ENCODE measurements at places on chromosomes 16 and 17.
A peak's percentile ranks its signal among the peaks of the same experiment; 100 is the strongest.

GRCh38 chr16:35207059-35207999 is 1747.9 kb downstream of the TP53TG3F start:
- no peak for DNase-seq

- peak; percentile 70 for DNase-seq
These were observed 10.7 kb upstream of the SMTNL2 start for GRCh38 chr17:4573669-4574068.

GRCh38 chr16:17027488-17028129 is 443.2 kb downstream of the XYLT1 start:
- no peak for DNase-seq

GRCh38 chr16:86176462-86176861 is 277.5 kb downstream of the IRF8 start:
- DNase-seq: no peak

DNA sequence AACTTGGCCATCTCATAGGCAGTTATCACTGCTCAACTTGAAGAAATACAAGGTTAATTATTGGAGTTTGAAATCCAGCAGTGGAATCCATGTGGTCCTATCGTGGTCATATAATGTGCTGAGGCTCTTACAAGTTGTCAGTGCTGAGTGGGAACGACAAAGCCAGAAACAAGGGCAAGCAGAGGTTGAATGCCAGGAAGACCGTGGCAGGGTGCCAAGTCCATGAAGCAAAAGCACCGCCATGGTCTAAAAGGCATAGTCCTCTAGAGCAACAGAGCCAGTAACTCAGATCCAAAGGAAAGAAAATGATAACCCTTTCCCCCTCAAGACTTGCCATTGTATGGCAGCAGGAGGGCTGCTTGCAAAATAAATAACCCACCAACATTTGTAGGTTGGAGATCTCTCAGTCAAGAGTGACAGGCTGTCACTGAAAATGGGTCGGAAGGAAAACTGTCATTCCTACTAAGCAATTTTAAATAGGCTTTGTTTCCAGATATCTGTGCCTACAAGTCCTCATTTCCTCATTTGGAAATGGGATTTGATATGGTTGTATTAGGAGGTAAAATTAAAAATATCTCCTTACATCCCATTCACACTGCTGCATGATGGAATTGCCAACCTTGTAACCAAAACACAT is 36.4 kb upstream of the HSBP1 start:
- no peak for DNase-seq

DNA sequence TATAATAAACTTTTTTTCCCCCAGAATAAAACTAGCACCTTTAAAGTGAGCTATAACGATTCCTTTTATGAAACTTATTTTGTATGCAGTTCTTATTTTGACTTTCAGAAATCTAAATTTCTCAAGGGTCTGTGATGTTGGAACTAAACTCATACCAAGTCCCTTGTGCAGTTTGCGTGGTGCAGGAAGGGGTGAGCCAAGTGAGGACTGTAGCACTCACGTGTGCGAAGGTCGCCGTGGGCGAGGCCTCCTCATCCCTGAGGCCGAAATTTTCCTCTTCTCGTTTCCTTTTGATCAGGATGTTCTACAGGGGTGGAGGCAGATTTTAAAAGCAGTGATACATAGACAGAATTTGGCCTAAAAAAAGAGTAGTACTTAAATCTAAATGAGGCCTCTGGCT is 73.7 kb downstream of the RPTOR start:
- DNase-seq: no peak

GRCh38 chr16:22282254-22282892 is 14.8 kb upstream of the POLR3E start:
- no peak for DNase-seq

DNA sequence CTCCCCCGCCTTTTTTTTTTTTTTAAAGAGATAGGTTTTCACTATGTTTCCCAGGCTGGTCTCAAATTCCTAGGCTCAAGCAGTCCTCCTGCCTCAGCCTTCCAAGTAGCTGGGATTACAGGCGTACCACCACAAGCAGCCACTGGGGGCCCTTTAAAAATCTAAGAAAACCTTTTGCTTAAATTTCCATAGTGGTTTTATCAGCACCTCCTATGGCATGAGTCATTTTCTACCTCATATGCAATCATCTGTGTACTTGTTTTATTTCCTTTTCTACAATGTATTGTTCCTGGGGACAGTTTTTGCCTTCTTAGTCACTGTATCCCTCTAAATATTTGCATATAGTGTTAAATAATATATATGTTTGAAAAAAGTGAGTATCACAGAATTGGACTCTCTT is 29.2 kb downstream of the GNA13 start:
- peak; percentile 75 for DNase-seq

DNA sequence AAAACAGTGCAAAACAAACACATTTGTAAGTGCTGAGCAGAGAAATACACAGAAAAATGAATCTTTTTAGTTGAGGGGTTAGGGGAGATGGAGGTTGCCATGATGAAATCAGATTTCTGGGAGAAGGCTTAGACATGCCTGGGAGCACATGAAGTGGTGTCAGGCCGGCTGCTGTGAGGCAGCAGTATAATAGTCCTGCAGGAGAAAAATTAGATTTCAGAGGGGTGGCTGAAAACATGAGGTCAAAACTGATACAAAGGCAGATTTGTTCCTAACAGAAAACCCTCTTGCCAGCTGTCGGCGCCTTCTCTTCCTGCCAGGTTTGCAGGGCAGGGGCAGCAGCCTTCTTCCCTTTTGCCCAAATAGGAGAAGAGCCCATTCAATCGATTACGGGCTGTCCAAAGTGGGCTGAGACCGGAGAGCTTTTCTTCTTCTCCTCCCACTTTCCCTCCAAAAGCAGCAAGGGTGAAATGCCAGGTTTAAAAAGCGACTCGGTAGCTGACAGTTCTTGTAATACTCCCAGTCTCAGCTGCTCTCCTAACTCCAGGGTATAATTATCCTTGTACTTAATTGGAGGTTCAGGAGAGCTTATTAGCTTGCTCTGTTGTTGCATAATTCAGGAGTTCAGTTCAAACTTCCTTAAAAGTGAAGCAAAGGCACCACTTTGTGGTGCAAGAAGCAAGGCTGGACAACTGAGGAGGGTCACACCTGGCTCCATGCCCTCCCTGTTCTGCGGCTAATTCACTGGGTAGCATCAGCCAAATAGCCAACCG is 80.0 kb downstream of the PCTP start:
- no peak for DNase-seq

GRCh38 chr16:47895146-47895545 is 260.6 kb downstream of the ABCC12 start:
- no peak for DNase-seq

- DNase-seq: peak; percentile 89
These were observed 1.1 kb upstream of the NXN start for GRCh38 chr17:980406-981291.

GRCh38 chr17:77208217-77208808 is 67.5 kb downstream of the SEC14L1 start:
- DNase-seq: no peak

DNA sequence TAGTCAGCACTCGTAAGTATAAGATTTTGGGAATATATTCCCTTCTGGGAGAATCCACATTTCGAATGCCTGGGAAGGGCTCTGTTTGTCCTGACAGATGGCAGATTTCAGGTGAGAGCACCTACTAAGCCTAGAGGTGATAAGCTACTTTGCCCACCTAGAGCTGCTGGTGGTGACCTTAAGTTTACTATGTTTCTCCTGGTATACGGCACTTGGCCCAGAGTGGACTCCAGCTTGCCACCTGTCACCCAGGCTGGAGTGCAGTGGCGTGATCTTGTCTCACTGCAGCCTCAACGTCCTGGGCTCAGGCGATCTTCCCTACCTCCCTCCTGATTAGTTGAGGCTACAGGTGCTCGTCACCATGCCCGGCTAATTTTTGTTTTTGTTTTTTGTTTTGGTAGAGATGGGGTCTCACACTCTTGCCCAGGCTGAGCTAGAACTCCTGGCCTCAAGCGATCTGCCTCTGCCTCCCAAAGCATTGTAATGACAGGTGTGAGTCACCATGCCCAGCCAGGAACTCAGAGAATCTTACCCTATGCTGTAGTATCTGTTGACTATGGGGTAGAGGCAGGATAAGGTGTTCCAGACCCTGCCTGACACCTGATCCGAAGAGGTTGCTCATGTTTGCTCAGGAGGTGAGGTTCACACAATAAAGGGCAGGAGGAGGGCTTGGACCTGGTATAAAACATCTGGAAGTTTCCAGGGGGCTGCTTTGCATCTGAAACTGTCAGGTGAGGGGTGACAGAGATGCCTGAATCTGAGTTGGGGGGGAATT is at the start of gene ZG16:
TSS of gene ZG16 (plus strand) at position 681 of the 775 bp plus-strand sequence. CDS start 1,011 bp downstream, outside the sequence.
- no peak for DNase-seq

- DNase-seq: no peak
These were observed 47.0 kb downstream of the MYO18A start for GRCh38 chr17:29133121-29133713.

GRCh38 chr17:51006601-51007000 is 114.1 kb downstream of the SPAG9 start:
- DNase-seq: no peak

DNA sequence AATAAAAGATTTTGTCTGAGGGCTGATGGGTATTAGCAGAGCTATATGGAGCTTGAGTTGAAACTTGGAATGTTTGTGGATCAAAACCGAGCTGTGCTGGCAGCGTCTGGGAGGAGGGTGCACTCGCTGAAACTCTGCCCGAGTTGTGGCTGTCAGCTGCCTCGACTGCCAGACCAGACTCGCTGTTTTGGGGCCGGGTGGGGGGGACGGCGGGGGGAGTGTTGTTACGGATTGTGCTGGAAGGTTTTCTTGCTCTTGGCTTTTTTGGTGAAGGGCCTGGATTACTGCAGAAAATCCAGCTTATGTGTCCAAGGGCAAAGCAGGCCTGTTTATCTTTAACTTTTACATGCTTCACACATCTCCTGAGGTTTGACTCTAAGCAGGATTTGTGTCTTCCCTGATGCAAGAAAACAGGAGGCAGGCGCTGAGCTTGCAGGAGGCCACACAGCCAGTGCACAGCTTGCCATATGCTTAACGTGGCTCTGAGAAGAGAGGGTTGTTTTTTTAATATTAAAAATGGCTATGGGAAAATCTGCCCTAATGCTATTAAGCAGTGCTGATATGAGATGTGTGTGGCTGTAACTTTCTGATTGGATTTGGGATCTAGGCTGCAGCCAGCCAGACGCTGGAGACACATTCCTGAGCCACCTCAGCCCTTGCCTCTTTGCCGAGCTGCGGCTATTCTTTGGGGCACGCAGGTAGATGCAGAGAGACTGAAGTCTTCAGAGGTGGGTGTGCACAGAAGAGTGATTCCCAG is 20.5 kb upstream of the RPTOR start:
- no peak for DNase-seq

DNA sequence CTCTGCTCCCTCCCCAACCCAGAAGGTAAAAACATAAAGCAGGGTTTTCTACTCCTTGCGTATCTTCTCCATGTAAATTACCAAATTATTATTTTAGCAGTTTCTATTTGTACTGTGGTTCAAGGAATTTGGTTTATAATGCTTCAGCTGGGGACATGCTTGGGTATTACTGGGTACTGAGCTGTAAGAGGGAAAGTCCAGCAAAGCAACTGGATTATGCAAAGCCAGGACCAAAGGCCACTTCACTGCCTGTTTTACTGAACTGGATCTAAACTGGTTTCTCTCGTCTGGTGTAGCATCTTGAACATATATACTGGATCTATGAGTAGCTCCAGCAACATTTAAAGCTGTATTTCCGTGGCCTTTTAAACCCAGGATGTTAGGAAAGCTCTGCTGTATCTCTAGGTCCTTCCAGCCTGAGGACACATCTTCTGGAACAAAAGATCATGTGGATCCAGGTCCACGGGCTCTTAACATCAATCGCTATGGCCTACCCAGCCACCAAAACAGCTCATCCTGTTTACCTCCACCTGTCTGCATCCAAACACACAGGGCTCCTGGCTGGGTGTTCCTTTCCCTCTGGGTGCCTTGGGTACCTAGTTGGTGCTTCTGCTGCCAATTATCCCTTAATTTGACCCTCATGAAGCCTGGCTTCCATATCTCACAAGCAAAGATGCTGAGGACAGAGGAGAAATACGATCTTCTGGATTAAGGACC is 7.2 kb downstream of the PMP22 start:
- DNase-seq: no peak

All from CD4-positive, alpha-beta T cell treated with Interleukin-2 at 100 ng/mL for 4 hours (primary cell).